ENCODE measurements at places on chromosomes 11 and 22.

GRCh38 chr11:45254070-45254469, 32.1 kb downstream of the SYT13 start:
- DNase-seq: no peak

DNA sequence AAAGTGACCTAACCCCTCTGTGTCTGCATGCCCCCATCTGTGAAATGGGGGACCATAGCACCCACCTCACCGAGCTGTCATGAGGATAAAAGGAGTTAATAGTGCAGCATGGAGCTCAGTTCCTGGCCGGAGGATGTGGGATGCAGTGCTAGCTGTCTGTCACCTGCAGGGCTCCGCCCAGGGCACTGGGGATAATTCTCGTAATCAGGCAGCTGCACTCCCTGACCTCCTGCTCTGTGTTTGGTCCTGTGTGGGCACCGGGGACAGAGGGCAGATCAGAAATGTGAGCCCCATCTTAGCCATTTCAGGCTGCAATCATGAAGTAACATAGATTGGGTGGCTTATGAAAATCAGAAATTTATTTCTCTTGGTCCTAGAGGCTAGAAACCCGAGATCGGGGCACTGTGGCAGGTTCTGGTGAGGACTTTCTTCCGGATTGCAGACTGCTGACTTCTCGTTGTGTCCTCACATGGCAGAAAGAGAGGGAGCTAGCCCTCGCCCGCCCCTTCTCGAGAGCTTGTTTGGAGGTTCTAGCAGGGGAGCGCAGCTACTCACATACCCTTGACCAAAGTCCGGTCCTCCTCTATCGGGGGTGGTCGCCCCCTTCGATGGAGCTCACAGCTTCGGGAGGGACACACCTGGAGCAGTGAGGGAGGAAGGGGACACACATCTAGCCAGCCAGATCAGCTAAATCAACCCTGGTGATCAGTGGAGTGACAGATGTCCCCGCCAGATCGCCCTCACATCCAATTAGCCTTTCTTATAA, 3.2 kb downstream of the KCTD17 start:
- no peak for DNase-seq

DNA sequence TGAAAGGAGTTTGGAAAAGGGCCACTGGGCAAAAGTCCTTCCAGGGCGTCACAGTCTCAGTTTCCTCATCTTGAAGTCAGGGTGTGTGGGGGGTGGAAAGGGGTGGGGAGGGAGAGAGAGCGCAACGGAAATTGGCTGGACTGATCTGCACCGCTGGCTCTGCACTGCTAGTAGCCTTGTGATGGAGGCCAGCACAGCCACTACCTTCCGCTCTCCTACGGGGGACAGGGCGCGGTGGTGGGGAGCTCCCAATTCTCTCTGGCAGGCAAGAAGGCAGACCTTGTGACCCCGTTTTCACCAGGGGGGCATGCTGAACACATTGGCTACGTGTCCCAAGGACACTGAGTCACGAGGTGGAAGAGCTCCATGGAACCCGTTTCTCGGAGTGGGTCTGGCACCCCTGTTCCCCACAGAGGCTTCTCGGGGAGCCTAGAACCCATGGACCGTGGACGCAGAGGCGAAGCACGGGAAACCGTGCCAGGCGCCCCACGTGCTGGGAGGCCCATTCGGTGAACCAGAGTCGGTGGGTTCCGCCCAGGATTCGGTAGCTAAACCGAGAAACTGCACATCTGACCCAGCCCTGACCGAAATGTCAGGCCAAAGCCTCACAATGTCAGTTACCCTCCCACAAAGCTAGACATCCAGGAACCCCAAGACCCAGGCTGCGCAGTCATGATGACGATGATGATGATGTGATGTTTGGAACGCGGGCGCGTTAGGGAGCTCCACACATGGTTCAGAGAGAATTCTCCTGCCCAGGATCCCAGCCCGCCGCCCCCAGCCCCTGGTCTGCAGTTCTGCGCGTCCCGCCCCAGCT, 28.3 kb upstream of the WNT11 start:
- DNase-seq: no peak

- no peak for DNase-seq
Measured at GRCh38 chr11:90134478-90135003, at the start of gene NAALAD2. TSS of gene NAALAD2 (plus strand) at chr11:90134663. CDS start at chr11:90134759, 96 bp downstream.

DNA sequence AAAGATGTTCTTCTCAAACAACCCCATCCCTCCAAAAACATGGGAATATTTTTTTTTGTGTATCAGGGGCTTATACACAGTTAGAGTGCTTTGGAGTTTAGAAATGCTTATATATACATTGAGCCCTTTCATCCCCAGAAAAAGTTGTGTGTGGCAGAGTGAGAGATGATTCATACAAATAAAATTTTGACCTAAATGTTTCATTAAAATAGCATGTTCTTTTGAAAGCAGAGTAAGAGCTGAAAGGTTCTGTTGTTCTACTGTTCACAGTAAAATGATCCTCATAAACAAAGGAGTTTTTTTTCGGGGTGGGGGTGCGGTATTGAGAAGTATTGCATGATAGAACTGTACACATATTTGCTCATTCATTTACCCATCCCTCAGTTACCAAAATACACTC, 512.4 kb downstream of the DLG2 start:
- no peak for DNase-seq

DNA sequence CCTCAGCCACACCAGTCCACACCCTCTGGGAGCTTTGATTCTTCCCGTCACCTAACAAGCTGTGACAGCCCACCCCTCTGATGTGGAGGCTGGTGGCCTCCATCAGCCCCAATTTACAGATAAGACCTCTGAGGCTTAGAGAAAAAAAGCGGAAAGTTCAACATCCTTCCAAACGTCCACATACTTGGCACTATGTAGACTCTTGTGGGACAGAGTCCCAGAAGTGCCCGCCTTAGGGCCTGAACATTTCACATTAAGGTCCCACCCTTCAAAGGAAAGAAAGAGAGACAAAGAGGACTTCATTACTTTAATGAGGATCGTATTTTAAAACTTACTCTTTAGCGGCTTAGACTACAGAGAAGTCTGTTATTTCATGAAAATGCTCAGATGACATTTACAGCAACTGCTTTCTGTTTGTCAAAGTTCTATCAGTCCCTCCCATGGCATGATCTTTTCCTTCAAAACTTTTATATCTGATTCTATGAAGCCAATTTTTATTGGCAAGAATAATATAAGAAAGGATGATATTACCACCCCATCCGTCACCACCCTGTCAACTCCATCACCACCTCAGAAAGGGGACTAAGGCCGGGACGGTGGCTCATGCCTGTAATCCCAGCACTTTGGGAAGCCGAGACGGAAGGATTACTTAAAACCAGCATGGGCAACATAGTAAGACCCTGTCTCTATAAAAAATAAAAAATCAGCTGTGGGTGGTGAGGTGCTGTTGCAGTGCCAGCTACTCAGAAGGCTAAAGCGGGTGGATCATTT, 15.7 kb upstream of the SCGB1A1 start:
- DNase-seq: no peak

GRCh38 chr22:29872989-29873388, 10.0 kb upstream of the MTMR3 start:
- DNase-seq: no peak

DNA sequence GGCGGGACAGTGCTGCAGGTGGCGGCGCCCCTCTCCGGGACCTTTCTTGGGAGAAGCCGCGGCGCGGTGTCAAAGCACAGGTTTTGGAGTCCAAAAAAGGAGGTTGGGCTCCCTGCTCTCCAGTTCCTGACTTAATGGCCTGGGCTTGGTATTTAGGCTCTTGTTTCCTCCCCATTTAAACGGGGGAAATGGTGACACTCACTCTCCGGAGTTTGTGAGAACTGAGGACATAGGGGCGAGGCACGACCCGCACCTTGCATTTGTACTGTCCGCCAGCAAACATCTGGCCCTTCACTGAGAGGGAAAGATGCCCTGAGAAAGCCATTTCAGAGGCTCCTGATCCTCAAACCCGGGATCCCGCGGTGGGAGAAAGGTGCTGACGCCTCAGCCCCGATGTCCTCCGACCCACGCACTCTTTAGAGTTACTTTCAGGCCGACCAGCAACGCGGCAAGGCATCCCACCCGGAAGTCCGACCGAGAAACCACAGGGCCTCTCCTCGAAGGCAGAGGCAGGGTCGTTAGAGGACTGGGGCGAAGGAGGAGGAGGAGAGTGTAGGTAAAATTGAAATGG, 2.9 kb upstream of the WDR74 start:
- DNase-seq: no peak

- no peak for DNase-seq
Measured at GRCh38 chr11:61753672-61754071, 1.2 kb downstream of the MYRF start.

GRCh38 chr11:100847696-100848216, 160.7 kb downstream of the ARHGAP42 start:
- DNase-seq: no peak

- DNase-seq: peak; percentile 88
Measured at GRCh38 chr11:123454060-123454651, 24.1 kb downstream of the GRAMD1B start.

- DNase-seq: no peak
Measured at GRCh38 chr11:82826526-82826925, 73.7 kb downstream of the PRCP start.

DNA sequence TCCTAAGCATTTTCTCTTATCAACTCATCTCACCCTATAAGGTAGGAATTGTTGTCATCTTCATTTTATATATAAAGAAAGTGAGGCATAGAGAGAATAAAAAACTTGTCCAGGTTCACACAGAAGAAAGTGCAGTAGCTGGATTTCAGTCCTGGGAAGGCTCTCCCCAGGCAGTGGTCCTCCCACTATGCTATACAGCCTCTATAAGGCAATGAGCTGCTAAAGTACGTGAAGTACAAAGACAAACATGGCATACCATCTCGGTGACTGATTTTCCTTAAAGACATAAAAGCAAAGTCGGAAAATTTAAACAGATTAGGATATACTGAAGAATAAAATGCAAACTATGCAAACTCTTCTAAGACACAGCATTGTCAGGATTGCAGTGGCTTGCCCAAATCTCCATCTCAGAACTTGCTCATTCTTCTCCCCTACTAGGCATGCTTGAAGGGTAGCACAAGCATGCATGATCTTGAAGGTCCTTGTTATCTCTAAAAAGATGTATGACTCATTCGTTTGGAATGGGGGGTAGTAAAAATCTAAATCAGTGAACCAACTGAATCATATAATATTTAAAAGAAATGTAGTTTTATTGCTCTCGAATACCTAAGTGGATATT, 97.8 kb upstream of the CSNK2A3 start:
- peak; percentile 26 for DNase-seq

DNA sequence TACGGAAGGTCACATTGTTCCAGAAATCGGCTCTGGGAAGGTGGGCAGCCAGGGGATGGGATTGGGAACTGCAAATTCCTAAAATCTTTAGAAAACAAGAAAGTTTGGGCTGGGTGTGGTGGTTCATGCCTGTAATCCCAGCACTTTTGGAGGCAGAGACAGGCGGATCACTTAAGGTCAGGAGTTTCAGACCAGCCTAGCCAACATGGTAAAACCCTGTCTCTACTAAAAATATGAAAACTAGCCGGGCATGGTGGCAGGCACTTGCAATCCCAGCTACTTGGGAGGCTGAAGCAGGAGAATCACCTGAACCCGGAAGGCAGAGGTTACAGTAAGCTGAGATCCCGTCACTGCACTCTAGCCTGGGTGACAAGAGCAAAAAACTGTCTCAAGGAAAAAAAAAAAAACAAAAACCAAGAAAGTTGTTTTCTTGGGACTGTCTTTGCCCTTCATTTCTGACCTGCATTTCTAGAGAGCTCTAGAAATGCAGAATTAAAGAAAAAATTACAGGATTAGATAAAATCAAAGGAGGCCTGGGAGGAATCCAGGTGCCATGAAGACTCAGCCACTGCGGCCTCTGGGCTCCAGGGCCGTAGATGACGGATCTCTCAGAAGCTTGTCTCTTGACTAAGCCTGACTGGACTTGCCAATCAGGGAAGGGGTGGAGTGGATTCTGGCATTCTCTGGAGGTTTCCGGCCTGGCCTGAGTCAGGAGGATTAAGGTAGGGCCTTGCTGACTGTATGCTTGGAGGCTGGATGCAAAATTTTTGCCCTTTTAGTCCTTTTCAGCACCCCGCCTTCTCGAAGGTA, 5.3 kb upstream of the MALAT1 start:
- peak; percentile 94 for DNase-seq

DNA sequence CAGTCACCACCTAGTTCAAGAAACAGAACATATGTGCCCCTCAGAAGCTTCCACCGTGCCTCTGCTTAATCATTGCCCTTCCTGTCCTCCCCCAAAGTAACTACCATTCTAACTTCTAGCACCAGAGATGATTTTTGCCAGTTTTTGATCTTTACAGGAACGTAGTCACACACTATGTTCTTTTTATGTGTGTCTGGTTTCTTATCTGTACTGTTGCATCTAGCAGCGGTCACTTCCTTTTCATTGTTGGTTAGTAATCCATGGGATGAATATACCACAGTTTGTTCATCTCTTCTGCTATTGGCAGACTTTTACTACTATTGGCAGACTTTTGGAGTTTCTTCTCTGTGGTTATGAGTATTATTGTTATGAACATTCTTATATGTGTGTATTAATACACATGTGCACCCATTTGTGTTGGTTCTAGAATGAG, 34.6 kb downstream of the SPECC1L start:
- DNase-seq: no peak

DNA sequence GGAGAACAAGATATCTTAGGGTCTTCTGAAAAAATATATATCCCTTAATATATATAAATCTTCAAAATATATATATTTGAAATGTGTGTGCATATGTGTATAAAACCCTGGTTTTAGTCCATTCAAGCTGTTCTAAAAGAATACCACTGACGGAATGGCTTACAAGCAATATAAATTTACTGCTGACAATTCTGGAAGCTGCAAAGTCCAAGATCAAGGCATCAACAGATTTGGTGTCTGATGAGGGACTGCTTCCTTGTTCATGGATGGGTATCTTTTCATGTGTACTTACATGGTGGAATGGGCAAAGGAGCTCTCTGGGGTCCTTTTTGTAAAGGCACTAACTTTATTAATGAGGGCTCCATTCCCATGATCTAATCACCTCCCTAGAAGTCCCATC, 6.8 kb downstream of the NXPE2 start:
- no peak for DNase-seq

- DNase-seq: no peak
Measured at GRCh38 chr11:88482871-88483301, 145.3 kb upstream of the CTSC start.

DNA sequence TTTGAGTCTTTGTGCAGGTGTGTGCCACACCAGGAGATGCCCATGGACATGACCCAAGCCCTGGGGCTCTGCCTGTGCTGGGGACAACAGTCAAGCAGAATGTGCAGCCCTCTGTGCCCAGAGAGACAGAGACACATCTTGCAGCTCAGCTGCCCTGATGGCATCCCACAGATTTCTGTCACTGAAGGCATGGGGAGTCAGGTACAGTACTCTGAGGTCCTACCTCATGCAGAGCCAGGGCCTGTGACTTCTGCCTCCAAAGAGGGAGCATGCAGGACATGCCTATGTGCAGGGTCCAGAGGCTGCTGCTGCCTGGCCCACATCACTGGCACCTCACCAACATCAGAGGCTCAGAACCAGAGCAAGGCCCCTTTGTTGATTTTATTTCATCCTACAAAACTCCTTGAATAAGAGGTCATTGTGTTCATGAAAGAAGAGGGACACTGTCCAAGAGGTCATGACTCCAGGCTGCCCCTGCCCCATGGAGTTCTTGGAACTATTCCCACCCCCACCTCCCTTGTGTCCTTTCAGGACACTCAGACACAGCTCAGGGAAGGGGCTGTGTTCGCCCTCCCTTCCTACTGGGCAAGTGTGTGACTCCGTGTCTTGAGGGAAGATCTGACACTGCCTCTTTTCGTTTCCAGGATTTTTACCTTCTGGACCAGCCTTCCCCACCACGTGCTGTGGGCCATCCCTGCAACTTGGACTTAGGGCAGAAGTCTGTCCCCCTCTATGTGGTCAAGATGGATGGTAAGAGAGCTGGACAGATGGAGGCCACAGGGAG, 62.3 kb downstream of the BTG4 start:
- DNase-seq: no peak

- no peak for DNase-seq
Measured at GRCh38 chr11:7585816-7586215, 72.0 kb downstream of the PPFIBP2 start.

Measured in HCT116 (cell line).